Thoracic aorta (tissue), 2 donors: ENCODE measurements at places on chromosomes 3 and 15. TPM values are rescaled to one million over a fixed set of nuclear protein-coding genes. Genes with fewer than 3 reads are reported as not detected.

TMEM40 gene
- total RNA-seq, result not detected

HIGD2B gene
- total RNA-seq, result not detected

IQCF6 gene
- total RNA-seq, result not detected

MKRN3 gene
- total RNA-seq, result 5.0 TPM

CRABP1 gene
- 5.1 TPM for total RNA-seq

SH3GL3 gene
- total RNA-seq, result 4.9 TPM

DPH3 gene
- total RNA-seq, result 14.4 TPM

TTLL3 gene
- total RNA-seq, result 91.9 TPM

COL8A1 gene
- total RNA-seq, result 253 TPM

UBE2E1 gene
- 41.2 TPM for total RNA-seq

UROC1 gene
- total RNA-seq, result not detected

HRG gene
- not detected for total RNA-seq

PTH1R gene
- total RNA-seq, result 8.9 TPM

OR5H2 gene
- not detected for total RNA-seq

DNAH12 gene
- total RNA-seq, result 0.14 TPM

SLC51B gene
- not detected for total RNA-seq

CALML4 gene
- 7.7 TPM for total RNA-seq

CISH gene
- 13.3 TPM for total RNA-seq

GORASP1 gene
- 59.3 TPM for total RNA-seq

CDCP1 gene
- 3.4 TPM for total RNA-seq

P3H2 gene
- total RNA-seq, result 28.4 TPM

CCR1 gene
- 27.7 TPM for total RNA-seq

TMC3 gene
- not detected for total RNA-seq

INKA1 gene
- 9.2 TPM for total RNA-seq

UCN2 gene
- 3.0 TPM for total RNA-seq

STARD5 gene
- 7.3 TPM for total RNA-seq

LRRC3B gene
- not detected for total RNA-seq

RLBP1 gene
- total RNA-seq, result not detected

MBD4 gene
- total RNA-seq, result 32.5 TPM

MEIS2 gene
- 46.4 TPM for total RNA-seq

IFT57 gene
- total RNA-seq, result 41.1 TPM

OR5K2 gene
- total RNA-seq, result not detected

CHRD gene
- total RNA-seq, result 19.5 TPM

AP3B2 gene
- total RNA-seq, result 0.92 TPM

CYP1A2 gene
- not detected for total RNA-seq

FBXW12 gene
- not detected for total RNA-seq

SLC9A9 gene
- total RNA-seq, result 29.6 TPM

POPDC2 gene
- 13.3 TPM for total RNA-seq

TMCO5A gene
- not detected for total RNA-seq

RBMS3 gene
- total RNA-seq, result 149 TPM

EPHA3 gene
- 10.2 TPM for total RNA-seq

SLC27A2 gene
- total RNA-seq, result 2.2 TPM

SLC2A2 gene
- not detected for total RNA-seq

WHAMM gene
- 9.9 TPM for total RNA-seq

CKMT1B gene
- total RNA-seq, result not detected

DUOXA2 gene
- not detected for total RNA-seq
